ENCODE measurements at places on chromosomes 2 and 18. TPM values are rescaled to one million over a fixed set of nuclear protein-coding genes. Genes with fewer than 3 reads are reported as not detected.

Gene MSH6
- total RNA-seq: 607 TPM

Gene TBR1
- not detected for total RNA-seq

Gene SLC25A52
- total RNA-seq: not detected

Gene GALR1
- not detected for total RNA-seq

Gene C2orf81
- 22.5 TPM for total RNA-seq

Gene ANKRD30BL
- not detected for total RNA-seq

Gene IHH
- total RNA-seq: not detected

Gene ASPRV1
- 1.3 TPM for total RNA-seq

Gene INHBB
- total RNA-seq: not detected

Gene C1QL2
- total RNA-seq: not detected

All from OCI-LY7 (cell line).